ENCODE measurements at places on chromosomes 11 and 22. TPM values are rescaled to one million over a fixed set of nuclear protein-coding genes. Genes with fewer than 3 reads are reported as not detected.

DNA sequence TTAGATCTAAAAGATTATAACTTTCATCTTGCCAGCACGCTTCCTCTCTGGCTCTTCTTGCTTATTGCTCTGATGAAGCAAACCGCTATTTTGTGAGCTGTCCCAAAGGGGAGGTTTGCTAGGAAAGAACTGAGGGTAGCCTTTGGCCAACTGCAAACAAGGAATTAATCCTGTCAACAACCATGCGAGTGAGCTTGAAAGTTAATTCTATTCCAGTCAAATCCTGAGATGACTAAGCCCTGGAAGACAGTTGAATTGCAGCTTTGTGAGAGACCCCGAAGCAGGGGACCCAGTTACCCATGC lies 10.3 kb upstream of the RNF141 start:
- no peak overlapping the region for H3K27ac ChIP-seq
- H3K27me3 ChIP-seq, result peaks cover 20% of the 10 kb centered on the region
- H3K36me3 ChIP-seq, result no peaks in the 10 kb centered on the region
- DNase-seq, result no peak

- no peak overlapping the region for H3K27ac ChIP-seq
- peaks cover 4% of the 10 kb centered on the region for H3K36me3 ChIP-seq
- no peak for DNase-seq
- no peaks in the 10 kb centered on the region for H3K27me3 ChIP-seq
- no peak overlapping the region for H3K4me3 ChIP-seq
Observed at GRCh38 chr11:78061921-78062311, 1.7 kb upstream of the THRSP start.

- no peak overlapping the region for H3K4me3 ChIP-seq
- peaks cover 66% of the 10 kb centered on the region for H3K36me3 ChIP-seq
- no peak for DNase-seq
- no peaks in the 10 kb centered on the region for H3K4me1 ChIP-seq
Observed at GRCh38 chr22:29528144-29528543, 25.4 kb downstream of the THOC5 start.

GRCh38 chr11:85348945-85349344 lies 278.2 kb downstream of the DLG2 start:
- no peaks in the 10 kb centered on the region for H3K27me3 ChIP-seq
- H3K36me3 ChIP-seq, result no peaks in the 10 kb centered on the region
- no peak overlapping the region for H3K4me3 ChIP-seq
- no peak overlapping the region for H3K27ac ChIP-seq

- no peaks in the 10 kb centered on the region for H3K4me1 ChIP-seq
- DNase-seq, result no peak
- no peak overlapping the region for H3K27ac ChIP-seq
- no peaks in the 10 kb centered on the region for H3K27me3 ChIP-seq
- no peaks in the 10 kb centered on the region for H3K36me3 ChIP-seq
Observed at GRCh38 chr11:2673871-2674471, 25.8 kb downstream of the KCNQ1OT1 start.

DNA sequence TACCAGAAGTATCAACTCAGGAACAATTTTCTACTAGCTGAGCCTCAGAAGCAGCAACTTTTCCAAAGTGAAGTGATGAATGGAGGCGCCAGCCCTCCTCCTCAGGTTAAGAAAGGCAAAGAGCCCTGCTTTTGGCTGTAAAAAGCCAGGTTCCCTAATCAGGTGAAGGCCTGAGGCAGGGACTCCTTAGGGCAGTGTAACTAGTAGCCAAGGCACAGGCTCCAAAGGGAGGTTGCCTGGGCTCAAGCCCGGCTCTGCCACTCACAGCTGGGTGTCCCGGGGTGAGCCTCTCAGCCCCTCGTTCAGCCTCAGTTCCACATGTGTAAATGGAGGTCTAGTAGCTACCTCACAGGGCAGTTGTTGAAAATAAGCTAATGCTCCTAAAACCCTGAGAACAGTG lies 19.5 kb downstream of the TSKU start:
- H3K36me3 ChIP-seq, result no peaks in the 10 kb centered on the region
- H3K4me1 ChIP-seq, result peaks cover 44% of the 10 kb centered on the region
- H3K27me3 ChIP-seq, result peaks cover 17% of the 10 kb centered on the region
- no peak overlapping the region for H3K27ac ChIP-seq
- no peak overlapping the region for H3K4me3 ChIP-seq

The KCTD14 gene
- total RNA-seq, result 0.21 TPM

- H3K27ac ChIP-seq, result no peak overlapping the region
- H3K4me1 ChIP-seq, result no peaks in the 10 kb centered on the region
- no peaks in the 10 kb centered on the region for H3K27me3 ChIP-seq
- DNase-seq, result no peak
- H3K4me3 ChIP-seq, result no peak overlapping the region
- H3K36me3 ChIP-seq, result no peaks in the 10 kb centered on the region
Observed at GRCh38 chr11:21225860-21226259, 556.5 kb downstream of the NELL1 start.

- no peak for DNase-seq
- no peaks in the 10 kb centered on the region for H3K4me1 ChIP-seq
- no peaks in the 10 kb centered on the region for H3K36me3 ChIP-seq
- H3K27me3 ChIP-seq, result no peaks in the 10 kb centered on the region
- H3K4me3 ChIP-seq, result no peak overlapping the region
- no peak overlapping the region for H3K27ac ChIP-seq
Observed at GRCh38 chr11:131356206-131356605, 14.2 kb upstream of the NTM start.
